ENCODE measurements at places on chromosomes 6 and 20. TPM values are rescaled to one million over a fixed set of nuclear protein-coding genes. Genes with fewer than 3 reads are reported as not detected.
A peak's percentile ranks its signal among the peaks of the same experiment; 100 is the strongest.

- DNase-seq = no peak
Observed at GRCh38 chr20:40720826-40721225, 31.8 kb upstream of the MAFB start.

GRCh38 chr6:133701633-133702331, 187.1 kb upstream of the TCF21 start:
- no peak for DNase-seq

- DNase-seq = no peak
Observed at GRCh38 chr20:46414608-46415007, 8.2 kb upstream of the ELMO2 start.

GRCh38 chr6:156395276-156395675, 381.9 kb upstream of the ARID1B start:
- no peak for DNase-seq

- no peak for DNase-seq
Observed at GRCh38 chr6:131970076-131970859, 19.1 kb upstream of the CCN2 start.

GRCh38 chr6:144416773-144417172, 131.6 kb downstream of the UTRN start:
- no peak for DNase-seq

GRCh38 chr6:169292338-169293124, 38.9 kb upstream of the THBS2 start:
- no peak for DNase-seq

- DNase-seq = no peak
Observed at GRCh38 chr20:6439737-6440442, 317.1 kb upstream of the FERMT1 start.

DNA sequence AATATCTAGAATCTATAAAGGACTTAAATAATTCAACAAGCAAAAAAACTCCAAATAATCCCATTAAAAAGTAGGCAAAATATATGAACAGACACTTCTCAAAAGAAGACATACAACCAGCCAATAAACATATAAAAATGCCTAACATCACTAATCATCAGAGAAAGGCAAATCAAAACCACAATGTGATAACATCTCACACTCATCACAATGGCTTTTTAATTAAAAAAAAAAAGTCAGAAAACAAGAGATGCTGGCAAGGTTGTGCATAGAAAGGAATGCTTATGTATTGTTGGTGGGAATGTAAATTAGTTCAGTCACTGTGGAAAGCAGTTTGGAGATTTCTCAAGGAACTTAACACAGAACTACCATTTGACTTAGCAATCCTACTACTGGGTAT, 979.6 kb upstream of the MAP3K7 start:
- DNase-seq = no peak

GRCh38 chr6:138430361-138431145, 26.5 kb downstream of the HEBP2 start:
- no peak for DNase-seq

DNA sequence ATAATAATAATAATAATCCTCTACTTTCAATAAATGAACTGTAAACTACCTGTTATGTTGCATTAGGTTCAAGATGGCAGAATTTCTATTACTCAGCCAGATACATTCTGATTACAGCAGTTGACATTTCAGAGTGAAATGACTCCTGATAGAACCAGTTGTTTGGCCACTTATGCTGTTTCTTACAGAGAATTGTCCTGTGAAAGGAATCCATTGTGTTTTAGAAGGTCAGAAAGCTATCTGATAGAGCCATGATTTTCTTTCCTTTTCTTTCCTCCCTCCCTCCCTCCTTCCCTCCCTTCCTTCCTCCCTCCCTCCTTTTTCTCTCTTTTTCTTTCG, 16.6 kb downstream of the GJA10 start:
- DNase-seq = no peak

GRCh38 chr20:9928281-9928737, 89.4 kb upstream of the PAK5 start:
- DNase-seq = no peak

- DNase-seq = peak; percentile 28
Observed at GRCh38 chr6:169807699-169808607, 56.5 kb downstream of the ERMARD start.

GRCh38 chr6:42326248-42326647, 108.6 kb upstream of the MRPS10 start:
- DNase-seq = no peak

GRCh38 chr20:46671866-46672542, 17.2 kb downstream of the TP53RK start:
- DNase-seq = no peak

- DNase-seq = no peak
Observed at GRCh38 chr6:37456816-37457560, 24.0 kb downstream of the CMTR1 start.

- no peak for DNase-seq
Observed at GRCh38 chr6:112193535-112194051, 60.8 kb downstream of the LAMA4 start.

DNA sequence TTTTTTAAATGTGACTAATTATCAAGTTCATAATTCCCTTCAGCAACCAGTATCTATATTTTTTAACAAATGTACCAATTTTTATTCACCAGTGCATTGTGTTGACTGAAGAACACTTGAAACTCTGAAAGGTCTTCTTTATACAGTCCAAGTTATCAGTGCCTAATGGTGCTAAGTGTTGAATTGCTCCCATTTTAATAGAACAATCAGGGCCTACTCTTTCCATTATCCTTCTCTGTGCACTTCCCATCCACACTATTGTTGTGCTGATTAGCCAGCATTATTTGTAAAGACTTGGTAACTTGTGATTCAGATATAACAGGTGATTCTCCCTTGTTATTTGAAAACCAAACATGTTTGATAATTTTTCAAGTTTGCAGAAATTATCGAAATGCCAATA, 1209.7 kb upstream of the MAP3K7 start:
- DNase-seq = no peak

DNA sequence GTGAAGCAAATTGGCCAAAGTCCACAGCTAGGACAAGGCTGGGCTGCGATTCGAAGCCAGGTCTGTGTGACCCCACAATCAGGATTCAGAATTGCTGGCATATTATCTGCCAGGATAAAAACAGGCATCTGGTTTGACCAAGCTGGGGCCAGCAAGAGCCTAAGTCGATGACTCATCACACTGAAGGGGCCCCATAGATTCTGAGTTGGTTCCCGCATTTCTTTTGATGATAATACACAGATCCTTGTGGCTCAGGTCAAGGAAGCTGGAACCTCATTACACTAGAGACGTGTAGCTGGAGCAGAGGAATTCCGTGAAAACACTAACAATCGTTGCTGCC, 6.5 kb downstream of the KCNB1 start:
- DNase-seq = no peak

GRCh38 chr6:3592371-3592941, 135.6 kb upstream of the SLC22A23 start:
- DNase-seq = no peak

The CNR1 gene
- 0.24 TPM for total RNA-seq

The PEX7 gene
- total RNA-seq = 11.4 TPM

The SLC17A9 gene
- not detected for total RNA-seq

The ASIP gene
- not detected for total RNA-seq

The MROH8 gene
- total RNA-seq = 5.1 TPM

The BPHL gene
- 16.8 TPM for total RNA-seq

The PPP1R3G gene
- 0.19 TPM for total RNA-seq

The CCN5 gene
- total RNA-seq = not detected

The TMEM239 gene
- total RNA-seq = not detected

The C4A gene
- total RNA-seq = 1.4 TPM

The MYB gene
- total RNA-seq = 0.16 TPM

The SCAF8 gene
- total RNA-seq = 28.8 TPM

The SLC17A3 gene
- total RNA-seq = not detected

The PRRT1 gene
- not detected for total RNA-seq

All from SJSA1 (cell line).